RWPE2 (cell line): ENCODE measurements at places on chromosomes 11 and 22.

DNA sequence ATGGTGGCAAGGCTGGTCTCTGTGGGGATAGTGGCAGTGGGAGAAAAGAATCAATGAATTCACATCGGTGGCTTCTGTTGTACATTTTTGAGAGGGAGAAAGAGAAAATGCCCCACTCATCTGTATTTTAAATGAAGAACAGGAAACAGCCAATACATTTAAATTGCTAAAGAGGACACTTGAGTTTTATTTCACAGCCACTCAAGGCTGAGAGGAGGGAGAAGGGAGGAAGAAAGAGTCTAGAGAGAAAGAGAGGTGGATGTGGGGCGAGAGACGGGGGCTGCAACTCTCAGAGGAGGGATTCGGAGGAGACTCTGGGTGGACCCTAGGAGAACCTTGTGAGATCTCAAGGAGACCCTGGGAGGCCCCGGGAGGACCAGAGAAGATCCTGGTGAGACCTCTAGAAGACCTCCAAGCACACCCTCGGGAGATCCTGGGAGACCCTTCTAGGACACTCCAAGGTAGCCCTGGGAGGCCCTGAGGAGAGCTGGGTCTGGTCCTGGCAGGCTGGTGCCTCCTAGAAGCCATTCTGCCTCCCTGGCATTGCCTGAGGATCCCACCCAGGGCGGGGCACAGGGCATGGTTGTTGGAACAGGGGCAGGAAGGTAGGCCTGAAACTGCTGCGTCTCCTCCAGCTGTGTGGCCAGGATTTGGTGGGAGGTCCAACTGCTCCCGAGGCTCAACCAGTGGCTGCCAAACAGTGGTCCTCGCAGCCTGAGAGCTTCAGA is 91.0 kb upstream of the SHISAL1 start:
- no peaks in the 10 kb centered on the region for H3K27me3 ChIP-seq
- H3K4me3 ChIP-seq: no peak overlapping the region
- no peaks in the 10 kb centered on the region for H3K36me3 ChIP-seq
- H3K4me1 ChIP-seq: no peaks in the 10 kb centered on the region

- no peaks in the 10 kb centered on the region for H3K27me3 ChIP-seq
- no peaks in the 10 kb centered on the region for H3K4me1 ChIP-seq
- no peak overlapping the region for H3K27ac ChIP-seq
- DNase-seq: no peak
- no peaks in the 10 kb centered on the region for H3K36me3 ChIP-seq
Measured at GRCh38 chr22:42108848-42109247, 18.3 kb upstream of the NDUFA6 start.

- H3K36me3 ChIP-seq: no peaks in the 10 kb centered on the region
- H3K4me1 ChIP-seq: peaks cover 19% of the 10 kb centered on the region
- H3K4me3 ChIP-seq: no peak overlapping the region
Measured at GRCh38 chr22:19605508-19606331, 81.5 kb upstream of the CLDN5 start.

- no peaks in the 10 kb centered on the region for H3K27me3 ChIP-seq
- no peaks in the 10 kb centered on the region for H3K4me1 ChIP-seq
Measured at GRCh38 chr11:115608976-115609375, 104.8 kb upstream of the CADM1 start.

DNA sequence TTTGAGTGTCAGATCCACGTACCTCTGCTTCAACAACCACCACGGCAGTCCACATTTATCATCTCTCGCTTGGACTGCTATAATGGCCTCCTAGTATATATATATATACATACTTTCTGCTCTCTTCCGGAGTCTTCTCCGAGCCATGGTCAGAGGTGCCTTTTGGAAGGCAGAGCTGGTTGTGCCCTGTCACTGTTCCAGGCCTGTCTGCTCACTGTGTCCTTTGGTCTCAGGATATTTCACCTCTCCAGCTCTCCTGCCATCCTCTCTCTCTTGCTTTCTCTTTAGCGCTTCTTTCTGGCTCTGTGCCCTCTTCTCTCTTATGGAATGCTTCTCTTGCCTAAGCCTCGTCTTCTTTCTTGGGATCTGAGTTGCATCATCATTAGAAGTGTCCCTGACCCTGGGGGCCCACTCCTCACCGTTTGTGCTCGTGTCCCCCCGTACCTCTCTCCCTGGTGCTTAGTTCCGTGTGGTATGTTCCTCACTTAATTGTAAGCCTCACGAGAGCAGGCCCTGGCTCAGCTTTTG is 86.1 kb upstream of the RASSF10 start:
- H3K4me1 ChIP-seq: no peaks in the 10 kb centered on the region
- H3K27me3 ChIP-seq: no peaks in the 10 kb centered on the region
- H3K27ac ChIP-seq: no peak overlapping the region
- peaks cover 31% of the 10 kb centered on the region for H3K36me3 ChIP-seq
- DNase-seq: no peak

DNA sequence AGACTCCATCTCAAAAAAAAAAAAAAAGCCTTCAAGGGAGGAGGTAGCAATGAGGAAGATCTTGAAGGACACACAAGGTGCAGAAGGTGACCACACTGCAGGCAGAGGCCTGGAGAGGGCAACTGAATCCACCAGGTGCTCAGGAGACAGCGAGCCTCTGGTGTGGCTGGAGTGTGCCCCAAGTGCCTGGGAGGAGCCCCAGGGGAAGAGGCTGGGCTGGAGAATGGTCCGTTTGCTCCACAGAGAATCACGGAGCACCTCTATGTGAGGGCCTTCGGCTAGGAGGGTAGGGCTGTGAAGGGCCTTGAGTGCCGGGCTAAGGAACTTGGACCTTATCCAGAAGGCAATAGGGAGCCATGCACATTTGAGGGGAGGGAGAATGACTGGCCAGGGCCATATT is 50.3 kb downstream of the ARRB1 start:
- no peak overlapping the region for H3K4me3 ChIP-seq
- no peaks in the 10 kb centered on the region for H3K36me3 ChIP-seq
- DNase-seq: no peak
- H3K4me1 ChIP-seq: no peaks in the 10 kb centered on the region
- no peak overlapping the region for H3K27ac ChIP-seq

DNA sequence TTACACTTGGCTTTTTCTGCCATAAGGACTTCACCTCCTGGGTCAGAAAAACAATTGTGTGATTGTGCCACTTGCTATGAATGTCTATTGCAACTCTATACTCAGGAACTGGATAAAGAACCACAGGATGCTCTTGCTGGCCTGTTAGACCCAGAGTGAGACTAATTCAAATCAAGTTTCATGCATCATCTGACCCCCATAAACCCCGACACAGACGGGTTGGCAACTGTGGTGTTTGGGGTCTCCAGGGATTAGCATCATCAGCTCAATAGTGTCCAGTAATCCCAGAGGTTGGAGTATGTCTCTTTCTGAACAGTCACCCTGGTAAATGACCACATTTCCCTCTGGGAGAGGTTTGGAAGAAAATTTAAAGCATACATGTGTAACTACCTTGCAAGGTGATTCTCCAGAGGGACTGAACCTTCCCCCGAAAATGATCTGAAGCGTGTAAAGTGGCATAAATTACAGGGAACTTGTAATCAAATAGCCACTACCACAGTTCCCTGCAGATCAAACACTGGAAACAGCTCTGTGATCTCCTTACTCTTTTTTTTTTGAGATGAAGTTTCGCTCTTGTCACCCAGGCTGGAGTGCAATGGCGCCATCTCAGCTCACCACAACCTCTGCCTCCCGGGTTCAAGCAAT is 1097.6 kb downstream of the TBC1D22A start:
- H3K36me3 ChIP-seq: no peaks in the 10 kb centered on the region
- no peak for DNase-seq
- no peaks in the 10 kb centered on the region for H3K27me3 ChIP-seq
- no peak overlapping the region for H3K27ac ChIP-seq
- no peaks in the 10 kb centered on the region for H3K4me1 ChIP-seq

DNA sequence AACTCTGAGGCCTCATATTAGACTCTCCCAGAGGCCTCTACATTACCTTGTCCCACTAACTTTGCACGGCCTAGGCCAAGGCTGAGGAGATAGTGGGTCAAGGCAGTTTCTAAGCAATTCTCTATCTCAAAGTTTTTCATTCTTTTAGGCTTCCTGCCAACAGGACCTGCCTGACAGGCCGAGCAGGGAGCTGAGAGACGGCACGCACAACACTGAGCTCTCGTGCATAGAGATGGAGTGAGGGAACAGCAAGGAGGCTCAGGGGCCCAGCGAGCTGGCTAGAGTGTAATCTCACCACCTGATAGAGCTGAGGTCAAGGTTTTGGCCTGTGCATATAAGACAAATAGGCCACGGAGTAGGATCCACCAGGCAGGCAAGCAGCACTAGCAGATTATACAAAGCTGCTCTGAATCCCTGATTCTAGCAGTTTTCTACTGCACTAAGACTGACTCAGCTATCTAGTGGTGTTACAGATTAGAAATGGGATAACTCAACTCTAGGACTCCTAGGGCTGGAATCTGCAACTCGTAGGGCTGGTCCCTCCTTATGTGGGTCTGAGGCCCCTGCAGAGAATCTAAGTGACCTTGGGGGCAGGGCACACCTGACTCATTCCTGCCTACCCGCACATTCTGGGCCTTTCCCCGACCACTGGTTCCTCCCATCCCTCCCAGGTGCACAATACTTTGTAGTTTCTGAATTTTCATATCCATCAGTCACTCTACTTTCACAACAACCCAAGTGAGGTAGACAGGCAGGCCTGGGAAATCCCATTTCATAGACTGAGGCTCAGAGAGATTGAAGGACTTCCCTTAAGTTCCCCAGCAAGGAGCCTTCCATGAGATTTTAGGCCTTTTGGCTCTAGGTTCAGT is 1.7 kb downstream of the CYB5R2 start:
- no peak for DNase-seq
- no peaks in the 10 kb centered on the region for H3K36me3 ChIP-seq
- peaks cover under 1% of the 10 kb centered on the region for H3K4me1 ChIP-seq
- no peaks in the 10 kb centered on the region for H3K27me3 ChIP-seq

GRCh38 chr11:71301046-71301857 is 48.9 kb upstream of the SHANK2 start:
- no peaks in the 10 kb centered on the region for H3K36me3 ChIP-seq
- H3K27me3 ChIP-seq: no peaks in the 10 kb centered on the region
- H3K4me1 ChIP-seq: peaks cover 16% of the 10 kb centered on the region
- DNase-seq: peak; percentile 31

GRCh38 chr22:46625113-46625842 is 5.1 kb downstream of the GRAMD4 start:
- no peaks in the 10 kb centered on the region for H3K36me3 ChIP-seq
- H3K4me1 ChIP-seq: peaks cover 15% of the 10 kb centered on the region
- DNase-seq: no peak
- no peaks in the 10 kb centered on the region for H3K27me3 ChIP-seq
- H3K4me3 ChIP-seq: no peak overlapping the region
- H3K27ac ChIP-seq: no peak overlapping the region

GRCh38 chr11:47186700-47187695 is 764 bp upstream of the PACSIN3 start:
- H3K4me3 ChIP-seq: peak overlapping the region; percentile 54
- H3K4me1 ChIP-seq: peaks cover 15% of the 10 kb centered on the region
- no peaks in the 10 kb centered on the region for H3K27me3 ChIP-seq
- DNase-seq: no peak
- H3K36me3 ChIP-seq: no peaks in the 10 kb centered on the region

GRCh38 chr11:15805726-15806125 is 550.6 kb downstream of the SOX6 start:
- H3K27ac ChIP-seq: no peak overlapping the region
- no peaks in the 10 kb centered on the region for H3K4me1 ChIP-seq
- H3K36me3 ChIP-seq: no peaks in the 10 kb centered on the region
- H3K4me3 ChIP-seq: no peak overlapping the region
- DNase-seq: no peak

- DNase-seq: no peak
- peaks cover 6% of the 10 kb centered on the region for H3K27me3 ChIP-seq
- H3K4me3 ChIP-seq: no peak overlapping the region
- no peak overlapping the region for H3K27ac ChIP-seq
- no peaks in the 10 kb centered on the region for H3K36me3 ChIP-seq
- H3K4me1 ChIP-seq: no peaks in the 10 kb centered on the region
Measured at GRCh38 chr11:7690648-7691047, 15.6 kb downstream of the OVCH2 start.

DNA sequence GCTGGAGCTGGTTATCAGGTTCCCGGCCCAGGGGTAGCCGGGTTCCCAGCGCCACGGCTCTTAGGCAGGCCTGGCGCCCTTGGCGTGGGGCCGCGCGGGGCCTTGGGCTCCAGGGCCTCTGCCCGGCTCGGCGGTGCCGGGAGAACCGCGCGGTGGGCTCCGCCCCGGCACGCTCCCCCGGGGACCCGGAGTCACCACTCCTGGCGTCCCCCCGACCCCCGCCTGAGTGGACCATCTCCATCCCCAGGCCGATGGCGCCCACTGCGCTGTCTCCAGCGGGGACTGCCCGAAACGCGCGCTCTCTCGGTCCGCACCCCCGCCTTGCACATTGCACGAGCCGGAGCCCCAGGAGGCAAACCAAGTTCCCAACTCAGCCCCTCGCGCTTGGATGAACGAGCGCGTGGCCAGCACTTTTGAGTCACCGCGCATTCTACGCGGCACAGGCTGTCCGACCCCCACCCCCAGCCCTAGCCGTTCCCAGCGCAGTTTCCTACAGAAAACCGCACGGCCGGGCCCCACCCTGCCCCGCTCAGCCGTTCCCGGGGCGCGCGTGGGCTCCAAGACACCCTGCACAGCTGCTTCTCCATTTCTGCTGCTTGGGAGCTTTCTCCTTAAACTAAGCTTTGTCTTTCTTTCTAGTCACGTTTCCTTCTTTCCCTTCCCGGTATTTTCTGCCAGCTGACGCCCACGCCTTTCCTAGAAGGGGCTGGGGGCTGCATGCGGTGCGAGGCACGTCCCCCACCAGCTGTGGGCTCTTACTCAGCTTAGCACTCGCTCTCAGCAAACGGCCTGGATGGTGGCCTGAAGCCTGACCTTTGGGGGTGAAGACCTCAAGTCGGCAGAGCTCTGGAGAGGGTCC is 650 bp upstream of the CHID1 start:
- H3K27ac ChIP-seq: peak overlapping the region; percentile 68
- DNase-seq: peak; percentile 69
- H3K36me3 ChIP-seq: no peaks in the 10 kb centered on the region; the same call in 1 of the 2 replicates
- peak overlapping the region; percentile 97 for H3K4me3 ChIP-seq
- H3K27me3 ChIP-seq: no peaks in the 10 kb centered on the region

GRCh38 chr11:71454470-71455113 is 1.6 kb downstream of the NADSYN1 start:
- peak; percentile 57 for DNase-seq
- peaks cover 8% of the 10 kb centered on the region for H3K4me1 ChIP-seq
- no peak overlapping the region for H3K27ac ChIP-seq
- no peaks in the 10 kb centered on the region for H3K27me3 ChIP-seq
- H3K36me3 ChIP-seq: peaks cover 29% of the 10 kb centered on the region
- H3K4me3 ChIP-seq: no peak overlapping the region

GRCh38 chr11:70621241-70621640 is 222.9 kb downstream of the CTTN start:
- H3K4me3 ChIP-seq: no peak overlapping the region
- H3K27ac ChIP-seq: no peak overlapping the region
- no peaks in the 10 kb centered on the region for H3K4me1 ChIP-seq
- no peaks in the 10 kb centered on the region for H3K27me3 ChIP-seq
- H3K36me3 ChIP-seq: no peaks in the 10 kb centered on the region

DNA sequence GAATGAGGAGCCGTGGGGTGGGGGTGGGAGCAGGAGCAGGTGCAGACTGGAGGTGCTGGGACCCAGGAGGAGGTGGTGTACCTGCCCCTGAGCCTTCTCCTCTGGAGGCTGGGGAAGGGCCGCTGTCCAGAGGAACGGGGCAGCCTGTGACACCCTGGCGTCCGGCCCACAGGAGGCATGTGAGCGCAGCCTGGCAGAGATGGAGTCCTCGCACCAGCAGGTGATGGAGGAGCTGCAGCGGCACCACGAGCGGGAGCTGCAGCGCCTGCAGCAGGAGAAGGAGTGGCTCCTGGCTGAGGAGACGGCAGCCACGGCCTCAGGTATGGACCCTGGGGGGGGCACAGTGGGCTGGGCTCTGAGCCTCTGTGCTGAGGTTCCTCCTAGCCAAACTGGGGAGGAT is 42.2 kb upstream of the GCAT start:
- H3K27me3 ChIP-seq: no peaks in the 10 kb centered on the region
- H3K27ac ChIP-seq: no peak overlapping the region
- peaks cover 6% of the 10 kb centered on the region for H3K4me1 ChIP-seq
- H3K36me3 ChIP-seq: peaks cover 63% of the 10 kb centered on the region
- no peak overlapping the region for H3K4me3 ChIP-seq
